ENCODE measurements at places on chromosomes 16 and 17. TPM values are rescaled to one million over a fixed set of nuclear protein-coding genes. Genes with fewer than 3 reads are reported as not detected.

Gene CACNG3
- total RNA-seq, result not detected

Gene TAT
- total RNA-seq, result 0.48 TPM

Gene PYY
- total RNA-seq, result not detected

Gene IL21R
- total RNA-seq, result 94.9 TPM

All from activated T-cell treated with anti-CD3 and anti-CD28 coated beads, Interleukin-2, amount 50 U/mL, for 4 hours (primary cell).